ENCODE measurements at places on chromosomes 7 and 10.
A peak's percentile ranks its signal among the peaks of the same experiment; 100 is the strongest.

- no peak for DNase-seq
Measured at GRCh38 chr7:29494350-29494749, 69.3 kb upstream of the PRR15 start.

DNA sequence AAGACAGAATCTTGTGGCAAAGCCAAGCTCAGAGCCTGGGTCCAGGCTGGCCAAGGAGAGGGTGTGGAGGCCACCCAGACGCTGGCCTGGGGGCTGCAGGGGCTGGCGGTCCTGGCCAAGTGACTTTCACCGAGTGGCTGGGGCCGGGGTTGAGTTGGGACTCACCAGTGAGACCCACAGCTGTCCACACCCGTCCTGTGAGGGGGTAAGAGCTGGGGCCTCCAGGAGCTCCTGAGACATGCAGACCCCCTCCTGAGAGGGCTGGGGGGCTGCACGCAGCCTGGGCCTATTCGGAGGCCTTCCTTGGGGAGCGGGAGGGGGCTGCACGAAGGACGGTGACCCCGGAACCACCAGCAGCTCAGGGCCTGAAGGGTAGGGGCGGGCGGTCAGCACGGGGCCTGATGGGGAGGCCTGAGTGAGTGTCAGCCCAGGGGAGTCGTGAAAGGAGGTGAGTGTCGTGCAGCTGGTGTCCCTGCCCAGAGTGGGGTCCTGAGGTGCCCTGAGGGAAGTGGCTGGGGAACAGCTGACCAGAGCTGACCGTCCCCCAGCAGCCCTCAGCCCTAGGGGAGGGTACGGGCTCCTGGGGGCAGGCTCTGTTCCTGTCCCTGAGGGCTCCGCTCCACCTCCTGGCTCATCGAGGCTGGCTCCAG lies 100.9 kb downstream of the FOXL3 start:
- no peak for DNase-seq

DNA sequence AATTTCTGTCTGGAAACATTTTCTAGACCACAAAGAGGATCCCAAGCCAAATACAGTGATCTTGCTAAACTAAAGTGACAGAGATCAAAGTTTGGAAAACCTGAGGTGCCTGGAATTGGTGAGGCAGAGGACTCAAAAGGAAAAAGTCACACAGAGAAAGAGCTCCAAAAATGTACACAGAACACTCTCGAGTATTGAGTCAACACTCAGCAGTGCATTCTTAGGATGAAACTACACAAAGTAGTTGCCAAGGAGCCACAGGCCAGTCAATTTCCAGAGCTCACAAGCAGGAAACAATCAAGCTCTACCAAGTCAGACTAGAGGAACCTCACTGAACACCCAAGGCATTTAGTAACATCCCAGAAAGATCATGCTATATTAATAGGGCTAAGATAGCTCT lies 61.3 kb downstream of the MICU1 start:
- DNase-seq: no peak

DNA sequence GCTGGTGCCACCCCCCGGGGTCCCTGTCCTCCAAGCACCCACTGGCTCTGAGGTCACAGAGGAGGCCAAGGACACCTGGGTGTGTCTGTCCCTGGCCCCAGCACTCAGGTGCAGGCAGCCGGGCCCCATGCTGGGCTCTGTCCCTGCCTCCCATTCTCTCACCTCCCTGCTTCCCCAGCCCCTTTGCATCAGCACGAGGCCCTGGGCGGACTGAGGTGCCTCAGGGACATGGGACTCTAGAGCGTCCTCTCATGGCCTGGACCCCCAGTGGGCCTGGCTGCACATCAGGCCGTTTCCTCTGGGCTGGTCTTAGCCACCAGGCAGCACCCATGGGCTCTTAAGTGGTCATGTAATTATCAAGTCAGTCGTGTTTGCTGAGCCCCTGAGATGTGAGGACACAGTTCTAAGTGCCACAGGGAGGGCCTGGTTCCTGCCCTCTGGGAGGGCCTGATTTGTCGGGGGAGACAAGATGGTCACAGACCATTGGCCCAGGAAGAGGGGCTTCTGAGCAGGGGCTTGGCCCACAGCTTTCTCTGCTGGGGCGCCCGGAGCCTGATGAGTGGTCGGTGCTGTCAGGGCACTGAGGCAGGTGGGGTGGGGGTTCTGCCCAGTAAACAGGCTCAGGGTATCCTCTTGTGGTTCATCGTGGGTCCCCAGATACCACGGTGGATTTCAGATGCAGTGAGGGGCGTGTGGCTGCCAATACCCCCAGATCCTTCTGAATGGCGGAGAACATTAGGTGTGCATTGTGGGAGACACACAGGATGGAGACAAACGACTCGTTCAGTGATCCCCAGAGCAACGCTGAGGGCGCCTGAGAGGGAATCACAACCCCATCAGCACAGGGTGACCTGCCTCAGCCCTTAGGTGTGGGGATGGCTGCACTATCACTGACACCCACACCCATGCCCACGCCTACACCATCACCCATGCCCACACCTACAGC lies 152.5 kb downstream of the WDR37 start:
- peak; percentile 10 for DNase-seq

- no peak for DNase-seq
Measured at GRCh38 chr10:126586128-126586527, 84.4 kb downstream of the C10orf90 start.

DNA sequence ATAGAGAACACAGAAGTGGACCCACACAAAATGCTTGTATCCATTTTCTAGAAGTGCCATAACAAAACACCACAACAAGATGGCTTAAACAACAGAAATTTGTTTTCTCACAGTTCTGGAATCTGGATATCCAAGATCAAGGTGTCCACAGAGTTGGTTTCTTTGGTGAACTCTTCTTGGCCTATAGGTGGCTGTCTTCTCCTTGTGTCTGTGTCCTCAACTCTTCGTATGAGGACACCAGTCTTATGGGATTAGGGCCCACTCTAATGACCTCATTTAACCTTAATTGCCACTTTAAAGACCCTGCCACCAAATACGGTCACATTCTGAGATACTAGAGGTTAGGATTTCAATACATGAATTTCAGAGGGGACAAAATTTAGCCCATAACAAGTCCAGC lies 30.8 kb upstream of the C10orf71 start:
- DNase-seq: no peak

GRCh38 chr10:101446071-101446470 lies 92.1 kb downstream of the BTRC start:
- DNase-seq: no peak

- DNase-seq: no peak
Measured at GRCh38 chr10:101588879-101589278, 758 bp downstream of the DPCD start.

GRCh38 chr10:22477334-22478287 lies 132.3 kb downstream of the SPAG6 start:
- DNase-seq: no peak

DNA sequence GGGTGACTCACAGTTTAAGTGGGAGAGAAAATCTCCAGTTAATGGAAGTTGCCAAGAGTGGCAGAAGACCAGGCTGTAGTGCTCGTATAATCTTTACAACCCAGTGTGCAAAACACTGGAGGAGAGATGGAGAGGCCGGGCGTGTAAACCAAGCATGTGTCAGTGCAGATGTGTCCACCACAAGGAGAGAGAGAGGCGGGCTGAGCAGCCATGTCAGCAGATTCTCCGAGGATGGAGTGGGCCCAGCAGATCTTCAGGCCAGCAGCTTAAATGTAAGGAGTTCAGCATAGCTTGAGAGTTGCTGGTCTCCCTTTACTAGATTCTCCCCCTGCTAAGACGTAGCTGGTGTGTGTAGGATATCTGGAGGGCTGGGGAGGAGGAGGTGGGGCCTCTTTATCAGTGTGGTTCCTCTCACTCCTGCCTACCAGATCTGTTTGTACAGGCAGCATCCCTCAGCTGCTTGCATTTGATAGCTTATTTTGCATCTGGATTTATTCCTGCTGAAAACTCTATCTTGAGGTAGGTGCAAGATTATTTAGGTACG lies 13.7 kb downstream of the BPGM start:
- no peak for DNase-seq

DNA sequence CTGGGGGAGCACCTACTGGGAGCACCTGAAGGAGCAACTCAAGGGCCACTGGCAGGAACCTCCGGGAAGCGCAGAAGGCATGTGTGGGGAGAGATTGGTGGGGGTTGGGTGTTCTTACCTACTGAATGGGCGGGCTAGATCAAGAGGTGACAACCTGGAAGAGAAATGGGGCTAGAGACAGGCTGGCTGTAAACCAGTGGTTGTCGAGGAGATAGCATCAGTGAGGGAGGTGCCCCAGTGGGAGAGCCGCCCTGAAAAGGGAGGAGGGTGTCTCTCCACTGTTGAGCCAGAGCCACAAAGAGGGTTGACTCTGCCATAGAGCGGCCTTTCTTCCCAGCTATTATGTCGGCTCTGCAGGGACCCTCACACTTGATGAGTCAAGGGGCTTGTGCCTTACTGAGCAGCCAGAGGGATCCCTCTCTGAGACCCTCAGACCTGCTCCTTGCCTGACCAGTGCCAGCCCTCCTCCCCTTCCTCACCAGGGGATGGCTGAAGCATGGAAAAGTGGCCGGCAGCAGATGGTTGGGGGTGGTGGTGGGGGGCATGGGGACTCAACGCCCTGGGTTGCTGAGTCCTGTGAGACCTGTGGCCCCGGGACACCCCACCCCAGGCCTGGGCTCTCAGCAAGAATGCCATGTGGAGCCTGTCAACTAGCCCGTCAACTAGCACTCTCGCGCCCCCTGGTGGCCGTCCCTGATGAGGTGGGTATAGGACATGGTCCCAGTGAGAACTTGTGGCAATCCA lies 36.4 kb upstream of the PURB start:
- DNase-seq: peak; percentile 92

DNA sequence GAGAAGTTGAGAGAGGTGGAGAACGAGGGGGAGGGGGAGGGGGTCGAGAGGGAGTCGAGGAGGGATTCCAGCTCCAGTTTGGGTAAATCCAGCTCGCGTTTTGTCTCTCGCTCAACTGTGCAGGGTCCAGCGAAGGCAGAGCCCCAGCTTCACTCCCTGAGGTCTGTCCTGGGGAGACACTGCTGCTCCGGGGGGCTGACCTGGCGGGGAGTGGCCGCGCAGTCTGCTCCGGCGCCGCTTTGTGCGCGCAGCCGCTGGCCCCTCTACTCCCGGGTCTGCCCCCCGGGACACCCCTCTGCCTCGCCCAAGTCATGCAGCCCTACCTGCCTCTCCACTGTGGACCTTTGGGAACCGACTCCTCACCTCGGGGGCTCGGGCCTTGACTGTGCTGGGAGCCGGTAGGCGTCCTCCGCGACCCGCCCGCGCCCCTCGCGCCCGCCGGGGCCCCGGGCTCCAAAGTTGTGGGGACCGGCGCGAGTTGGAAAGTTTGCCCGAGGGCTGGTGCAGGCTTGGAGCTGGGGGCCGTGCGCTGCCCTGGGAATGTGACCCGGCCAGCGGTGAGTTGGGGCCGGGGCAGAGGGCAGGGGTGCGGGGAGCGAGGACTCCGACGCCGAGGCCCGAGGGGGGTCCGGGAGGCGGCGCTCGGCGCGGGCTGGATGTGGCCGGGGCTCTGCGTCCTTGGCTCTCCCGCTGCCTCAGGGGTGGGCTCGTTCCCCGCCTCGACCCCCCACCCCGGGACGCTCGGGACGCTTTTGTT lies at the start of gene TET1:
TET1 (plus strand) TSS at position 152 of the 757 bp plus-strand sequence. CDS start 12,002 bp downstream, outside the sequence.
- peak; percentile 14 for DNase-seq

DNA sequence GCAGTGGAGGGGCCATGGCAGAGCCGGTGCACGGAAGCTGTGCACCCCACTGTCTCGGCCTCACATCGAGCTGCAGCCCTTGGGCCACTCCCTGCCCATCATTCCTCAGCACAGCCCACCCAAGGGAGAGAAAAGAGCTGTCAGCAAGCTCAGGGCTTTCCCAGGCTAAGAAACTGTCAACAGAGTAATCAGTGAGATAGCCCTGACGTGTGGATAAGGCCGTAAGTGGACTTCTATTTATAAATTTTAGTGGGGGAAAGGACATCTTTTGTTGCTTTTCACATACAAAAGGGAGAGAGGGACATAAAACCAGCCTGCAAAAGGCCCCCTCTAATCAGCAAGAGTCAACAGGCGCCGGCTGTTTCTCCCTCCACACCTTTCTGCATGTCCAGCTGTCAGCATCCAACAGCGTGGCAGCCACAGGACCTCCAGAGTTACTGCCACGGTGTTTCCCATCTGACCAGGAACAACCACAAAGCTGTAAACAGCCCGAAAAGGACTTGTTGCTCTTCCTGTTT lies 56.8 kb upstream of the DDC start:
- no peak for DNase-seq

- no peak for DNase-seq
Measured at GRCh38 chr10:58019863-58020537, 247.7 kb downstream of the IPMK start.

DNA sequence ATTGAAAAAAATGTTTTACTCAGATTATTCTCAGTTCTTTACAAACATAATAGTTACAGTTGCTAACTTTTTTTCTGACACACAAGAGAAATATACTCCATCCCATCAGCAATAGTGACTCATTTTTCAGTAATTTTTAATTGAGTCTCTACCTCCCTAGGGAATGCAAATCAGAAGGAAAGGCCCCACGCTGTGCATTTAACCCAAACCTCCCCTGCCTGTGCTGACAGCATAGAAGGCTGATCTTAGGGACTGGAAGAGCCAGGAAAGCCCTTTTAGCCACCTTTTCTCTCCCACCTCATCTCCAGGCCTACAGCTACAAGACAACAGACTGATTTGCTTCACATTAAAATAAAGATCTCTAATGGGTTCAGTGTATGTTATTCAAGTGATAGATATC lies 24.7 kb upstream of the PIK3CG start:
- DNase-seq: no peak

DNA sequence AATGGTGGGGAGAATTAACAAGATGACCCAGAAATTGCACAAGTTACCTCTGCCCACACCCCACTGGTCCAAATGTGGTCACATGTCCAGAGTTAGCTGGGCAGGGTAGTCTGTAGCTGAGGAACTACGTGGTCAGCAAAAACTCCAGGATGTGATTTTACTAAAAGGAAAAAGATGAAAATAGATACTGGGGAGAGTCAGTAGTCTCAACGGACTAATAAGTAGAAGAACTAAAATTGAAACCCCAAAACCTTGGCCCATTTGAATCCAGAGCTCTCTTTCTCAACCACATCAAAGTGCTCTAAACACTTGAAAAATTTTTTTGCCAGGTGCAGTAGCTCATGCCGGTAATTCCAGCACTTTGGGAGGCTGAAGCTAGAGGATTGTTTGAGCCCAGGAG lies 146.3 kb downstream of the SKIDA1 start:
- no peak for DNase-seq

GRCh38 chr7:44498230-44498954 lies 7.9 kb upstream of the NUDCD3 start:
- no peak for DNase-seq

Data from dorsolateral prefrontal cortex (tissue), 122 donors.